Kidney glomerular epithelial cell (primary cell): ENCODE measurements at places on chromosomes 7 and 10.
A peak's percentile ranks its signal among the peaks of the same experiment; 100 is the strongest.

GRCh38 chr7:149627911-149628310 is 130.3 kb upstream of the ZNF746 start:
- no peak for DNase-seq

DNA sequence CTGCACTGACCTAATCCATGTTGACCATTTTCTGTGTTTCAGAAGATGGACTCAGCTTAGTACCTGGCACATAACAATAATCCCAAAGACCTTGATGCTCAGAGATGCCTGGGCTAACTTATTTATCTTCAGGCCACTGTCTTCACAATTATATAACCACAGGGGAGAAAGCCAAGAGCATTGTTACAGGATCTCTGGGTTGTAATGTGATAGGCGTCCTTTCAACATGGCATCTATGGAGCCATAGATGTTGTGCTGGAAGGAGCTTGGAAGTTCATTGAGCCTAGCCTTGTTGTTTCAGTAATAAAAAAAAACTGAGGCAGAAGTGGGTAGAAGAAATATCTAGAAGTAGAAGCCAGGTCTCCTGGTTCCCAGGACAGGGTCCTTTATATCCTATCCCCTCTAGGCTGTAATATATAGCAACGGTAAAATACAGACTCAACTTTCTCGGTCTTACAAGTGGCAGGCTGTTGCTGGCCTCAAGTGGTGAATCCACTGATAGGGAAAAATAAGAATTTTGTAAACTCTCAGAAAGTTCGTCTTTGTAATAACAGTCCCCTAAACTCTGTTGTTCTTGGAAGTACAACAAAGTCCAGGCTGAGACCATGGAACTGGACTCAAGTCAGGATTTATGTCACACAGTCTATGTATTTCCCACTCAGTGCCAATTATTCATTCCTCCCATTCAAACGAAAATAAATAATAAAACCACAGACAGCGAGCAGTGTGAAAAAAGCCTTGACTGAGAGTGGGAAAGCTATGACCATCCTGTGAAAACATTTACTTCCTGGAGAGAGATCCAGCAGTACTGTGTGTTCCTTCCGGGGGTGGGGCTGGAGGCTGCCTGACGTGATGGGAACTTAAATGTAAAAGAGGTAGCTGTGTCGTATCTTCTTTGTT is 277.6 kb downstream of the REEP3 start:
- DNase-seq: peak; percentile 87

- no peak for DNase-seq
Measured at GRCh38 chr7:150453181-150453580, 2.8 kb downstream of the GIMAP8 start.

DNA sequence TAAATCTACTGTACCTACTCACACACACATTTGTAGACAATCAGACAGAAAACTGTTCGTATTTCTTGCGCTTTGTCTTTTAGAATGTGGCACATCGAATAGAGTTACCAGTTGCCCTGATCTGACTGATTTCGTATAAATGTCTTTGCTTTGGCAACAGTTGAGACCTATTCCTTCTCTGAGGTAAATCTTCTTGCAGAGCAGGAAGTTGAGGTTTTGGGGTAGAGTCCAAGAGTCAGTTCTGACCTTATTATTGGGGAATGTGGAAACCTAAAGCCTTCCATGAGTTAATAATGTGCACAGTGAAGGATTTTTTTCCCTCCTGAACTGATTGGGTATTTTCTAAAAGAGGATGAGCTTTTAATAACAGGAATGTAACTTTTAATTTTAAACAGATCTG is 135.3 kb downstream of the KIAA1217 start:
- DNase-seq: peak; percentile 76

- no peak for DNase-seq
Measured at GRCh38 chr10:129659508-129660268, 192.6 kb downstream of the MGMT start.

- no peak for DNase-seq
Measured at GRCh38 chr10:112525200-112525599, 78.2 kb downstream of the VTI1A start.

DNA sequence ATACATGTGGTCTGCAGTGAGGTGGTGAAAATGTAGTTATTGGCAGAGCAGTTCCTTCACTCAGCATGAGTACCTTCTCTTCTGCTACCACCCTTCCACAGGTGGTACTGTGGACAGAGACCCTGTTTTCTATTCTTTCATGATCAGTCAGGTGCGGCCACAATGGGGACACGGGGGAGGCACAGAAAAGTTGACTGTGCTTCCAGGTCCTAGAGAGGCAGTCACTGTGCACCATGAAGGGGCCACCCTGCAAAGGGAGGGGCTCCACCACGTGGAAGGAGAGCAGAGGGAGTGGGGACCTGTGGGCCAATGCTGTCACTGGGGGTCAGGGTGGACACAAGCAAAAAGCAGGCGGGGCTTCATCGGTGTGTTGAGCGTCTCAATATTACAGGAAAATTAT is 3.6 kb upstream of the LANCL2 start:
- DNase-seq: no peak

- peak; percentile 20 for DNase-seq
Measured at GRCh38 chr7:132998763-132999162, 83.1 kb downstream of the CHCHD3 start.

DNA sequence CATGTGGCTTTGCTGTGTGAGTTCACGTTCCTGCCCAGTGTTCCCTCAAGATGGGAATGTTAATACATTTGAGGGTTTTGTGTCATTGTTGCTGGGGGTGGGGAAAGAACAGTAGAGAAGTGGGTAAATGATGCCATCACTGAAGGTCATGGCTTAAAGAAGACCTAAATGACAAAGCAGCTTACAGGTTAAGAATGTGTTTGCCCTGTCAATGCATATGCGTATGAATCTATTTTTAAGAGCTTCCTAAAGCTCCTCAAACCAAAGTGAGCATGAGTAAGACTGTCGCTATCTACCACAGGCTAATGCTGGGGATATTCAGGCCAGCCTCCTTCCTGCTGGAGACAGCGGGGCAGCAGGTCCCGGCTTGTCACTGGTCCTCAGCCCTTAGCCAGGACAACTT is 162.9 kb downstream of the CREB5 start:
- peak; percentile 19 for DNase-seq

DNA sequence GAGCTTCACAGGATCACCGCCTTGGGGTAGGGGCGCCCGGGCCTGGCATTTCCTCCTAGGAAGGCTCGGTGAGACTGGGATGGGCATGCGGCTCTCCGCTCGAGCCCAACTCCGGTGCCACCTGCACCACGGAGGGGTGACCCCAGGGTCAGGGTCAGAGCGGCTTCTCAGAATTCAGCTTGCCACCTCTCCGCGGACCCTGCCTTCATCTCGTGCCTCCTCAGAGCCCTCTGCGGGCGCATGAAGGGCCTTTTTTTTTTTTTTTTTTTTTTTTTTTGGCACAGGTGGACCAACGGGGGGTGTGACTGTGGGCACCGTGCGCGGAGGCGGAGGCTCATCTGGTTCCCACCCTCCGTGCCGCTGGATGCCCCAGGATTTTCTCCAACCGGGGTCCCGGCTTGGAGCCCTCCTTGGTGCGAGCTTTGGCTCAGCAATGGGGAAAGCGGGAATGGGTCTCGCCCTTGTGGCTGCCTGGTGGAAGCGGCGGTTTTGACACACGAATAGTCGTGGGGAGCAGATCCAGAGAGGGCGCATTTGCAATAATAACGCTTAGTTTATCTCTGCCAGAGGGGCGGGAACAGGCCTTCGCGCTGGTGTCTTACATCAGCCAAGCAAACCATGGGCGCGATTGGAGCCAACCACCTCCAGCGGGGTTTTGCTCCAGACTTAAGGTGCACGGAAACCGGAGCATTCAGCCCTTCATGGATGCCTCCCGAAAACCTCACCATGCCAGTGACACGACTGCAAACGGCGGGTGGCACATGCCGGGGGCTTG is 5.0 kb upstream of the TNRC18 start:
- DNase-seq: no peak

GRCh38 chr10:101140084-101140949 is 9.2 kb downstream of the TLX1 start:
- no peak for DNase-seq

DNA sequence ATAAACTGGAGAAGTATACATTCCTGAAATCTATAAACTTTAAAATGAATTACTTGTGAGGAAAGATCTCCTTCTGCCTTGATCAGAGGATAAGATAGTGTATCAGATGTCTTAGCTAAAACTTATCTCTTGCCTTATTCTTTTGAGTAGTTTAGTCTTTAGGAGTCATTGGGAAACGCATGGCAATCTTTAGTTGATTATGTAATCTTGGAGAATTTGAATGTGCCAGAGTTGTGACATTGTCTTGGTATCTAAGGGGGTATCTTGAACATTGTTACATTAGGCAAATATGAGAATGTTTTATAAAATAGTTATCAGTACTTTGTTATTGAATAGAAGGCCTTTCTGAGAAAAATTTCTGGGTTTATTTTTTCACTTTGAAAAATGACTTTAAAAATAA is 61.6 kb upstream of the ADRA2A start:
- no peak for DNase-seq

- no peak for DNase-seq
Measured at GRCh38 chr7:26514633-26515032, 223.0 kb downstream of the SNX10 start.

GRCh38 chr7:28116041-28116440 is 64.6 kb downstream of the JAZF1 start:
- DNase-seq: no peak

DNA sequence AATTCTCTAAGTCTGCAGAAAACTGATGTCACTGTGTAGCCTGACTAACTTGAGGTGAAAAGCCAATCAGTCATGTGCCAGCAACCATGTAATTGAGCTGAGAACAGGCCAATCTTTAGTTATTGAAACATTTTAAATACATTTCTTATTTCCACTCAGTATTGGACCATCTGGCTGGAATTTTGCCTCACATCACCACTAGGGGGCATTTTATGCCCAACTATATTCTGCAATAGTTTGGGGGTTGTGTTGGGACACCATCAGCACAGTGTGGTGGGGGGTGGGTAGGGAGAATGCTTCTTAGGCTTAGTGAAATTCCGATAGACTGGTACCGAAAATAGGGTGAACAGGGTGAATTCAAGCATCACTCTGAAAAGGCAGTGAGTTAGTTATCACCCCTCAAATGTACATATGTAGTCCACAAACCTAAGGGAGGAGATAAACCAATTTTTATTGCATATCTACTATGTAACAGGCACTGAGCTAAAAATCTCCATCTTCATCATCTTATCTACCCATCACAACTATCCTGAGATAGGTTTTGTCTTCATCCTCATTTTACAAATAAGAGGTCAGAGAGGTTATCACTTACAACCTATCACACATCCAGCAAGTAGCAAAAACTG is 17.8 kb downstream of the NPSR1 start:
- no peak for DNase-seq

GRCh38 chr10:129056734-129057689 is 410.0 kb upstream of the MGMT start:
- DNase-seq: no peak

GRCh38 chr7:44158873-44159631 is 17.9 kb upstream of the MYL7 start:
- no peak for DNase-seq

- DNase-seq: peak; percentile 34
Measured at GRCh38 chr7:24783698-24784097, 26.4 kb upstream of the GSDME start.

DNA sequence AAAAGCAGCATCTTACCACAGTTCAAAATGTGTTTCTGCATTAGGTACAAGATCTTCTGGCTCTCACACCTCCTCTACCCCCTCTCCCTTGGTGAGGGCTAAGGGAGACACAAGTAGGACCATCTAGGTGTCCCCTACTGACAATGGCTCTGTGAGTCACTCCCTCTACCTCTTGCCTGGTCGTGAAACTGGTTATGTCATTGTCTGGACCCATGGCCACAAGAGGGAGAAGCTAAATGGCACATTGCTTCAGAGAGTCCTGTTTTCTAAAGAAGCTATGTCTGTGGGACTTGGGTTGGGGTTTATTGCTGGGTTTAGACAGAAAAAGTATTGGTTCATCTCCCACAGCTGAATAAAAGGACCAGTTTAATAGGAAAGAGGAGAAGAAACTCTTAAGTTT is 4.0 kb upstream of the PLXNA4 start:
- no peak for DNase-seq

- peak; percentile 50 for DNase-seq
Measured at GRCh38 chr10:87846023-87846422, 17.3 kb downstream of the KLLN start.

DNA sequence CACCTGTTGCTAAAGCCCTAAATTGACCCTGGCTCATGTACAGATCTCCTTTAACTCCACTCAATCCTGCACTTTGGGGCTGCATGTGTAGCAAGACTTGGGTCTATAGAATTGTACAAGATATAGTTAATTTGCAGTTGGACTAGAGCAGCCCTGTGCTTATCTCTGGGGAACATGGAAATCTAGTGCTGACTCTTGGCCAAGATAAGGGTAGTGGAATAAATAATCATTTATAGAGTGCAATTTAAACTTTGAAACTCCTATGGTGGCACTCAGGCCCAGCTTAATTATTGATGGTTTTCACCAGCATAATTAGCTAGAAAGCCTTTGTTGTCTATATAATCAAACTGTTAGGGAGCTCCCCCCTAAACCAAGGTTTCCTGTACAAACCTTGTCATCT is 39.2 kb upstream of the MBL2 start:
- DNase-seq: no peak

- DNase-seq: no peak
Measured at GRCh38 chr7:27388561-27388960, 146.0 kb downstream of the EVX1 start.

- peak; percentile 5 for DNase-seq
Measured at GRCh38 chr10:89147256-89147655, 59.9 kb downstream of the CH25H start.

DNA sequence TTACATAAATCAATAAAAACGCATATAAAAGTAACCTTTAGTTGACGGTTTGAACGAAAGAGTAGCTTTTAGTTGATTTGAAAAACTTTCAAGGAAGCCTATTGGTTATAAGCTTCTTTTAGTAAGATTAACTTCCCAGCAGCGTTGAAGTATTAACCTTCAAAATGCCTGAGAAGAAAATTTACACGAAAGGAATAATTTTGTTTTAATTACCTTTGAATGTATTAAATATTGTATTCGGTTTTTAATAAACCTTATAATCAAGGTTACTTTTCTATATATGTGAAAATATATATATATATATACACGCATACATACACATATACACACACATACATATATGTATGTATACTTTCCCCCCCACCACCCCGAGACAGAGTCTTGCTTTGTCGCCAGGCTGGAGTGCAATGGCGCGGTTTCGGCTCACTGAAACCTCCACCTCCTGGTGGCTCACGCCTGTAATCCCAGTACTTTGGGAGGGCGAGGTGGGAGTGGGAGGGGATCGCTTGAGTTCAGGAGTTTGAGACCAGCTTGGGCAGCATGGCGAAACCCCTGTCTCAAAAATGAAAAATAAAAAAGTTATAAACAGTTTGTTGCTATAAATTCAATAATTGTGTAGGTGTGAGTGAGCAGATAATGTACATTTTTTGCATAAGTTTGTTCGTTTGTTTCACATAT is 57.6 kb upstream of the EZH2 start:
- DNase-seq: peak; percentile 75

GRCh38 chr7:117186218-117187010 is 136.4 kb downstream of the WNT2 start:
- DNase-seq: no peak

GRCh38 chr7:94397722-94398121 is 3.0 kb downstream of the COL1A2 start:
- no peak for DNase-seq
